ENCODE measurements at places on chromosomes 13 and 19.
A peak's percentile ranks its signal among the peaks of the same experiment; 100 is the strongest.

DNA sequence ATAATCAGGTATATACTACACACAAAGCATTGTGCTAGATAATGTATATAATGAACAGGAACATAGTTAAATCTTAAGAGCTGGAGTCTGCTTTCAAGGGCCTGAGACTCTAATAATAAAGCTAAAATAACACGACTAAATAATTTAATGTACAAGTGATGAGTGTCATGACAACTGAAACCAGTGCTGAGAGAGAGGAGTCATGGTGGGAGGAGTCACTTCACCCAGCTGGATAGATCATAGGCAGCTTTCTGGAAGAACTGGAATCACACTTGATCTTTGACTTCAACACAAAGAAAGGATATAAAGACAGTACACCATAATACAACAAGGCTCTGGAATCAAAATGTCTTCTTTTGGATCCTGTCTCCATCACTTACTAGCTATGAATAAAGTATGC lies 7.1 kb downstream of the RBM26 start:
- DNase-seq, result no peak

GRCh38 chr19:35231956-35232645 lies 3.6 kb upstream of the FAM187B start:
- no peak for DNase-seq

DNA sequence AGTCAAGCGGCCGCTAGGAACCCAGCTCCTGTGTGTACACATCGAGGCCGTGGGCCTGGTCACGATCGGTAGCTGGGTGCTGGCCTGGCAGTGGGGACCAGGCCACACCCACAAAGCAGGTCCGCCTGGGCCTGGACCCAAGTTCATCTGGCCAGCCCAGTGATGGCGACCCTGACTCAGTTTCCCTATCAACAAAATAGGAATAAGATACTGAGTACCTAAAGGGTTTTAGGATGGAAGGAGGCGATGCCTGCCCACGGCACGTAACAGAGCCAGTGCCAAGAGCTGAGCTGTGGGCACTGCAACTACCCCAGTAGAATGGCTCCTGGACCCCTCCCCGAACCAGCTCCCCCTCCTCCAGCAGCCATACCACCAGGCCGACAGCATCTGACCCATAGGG lies 243.5 kb upstream of the SGCG start:
- no peak for DNase-seq

GRCh38 chr19:51789061-51789795 lies 5.7 kb upstream of the FPR3 start:
- DNase-seq, result no peak

GRCh38 chr13:19182536-19182935 lies 912 bp upstream of the TUBA3C start:
- no peak for DNase-seq

- no peak for DNase-seq
These were observed 7.4 kb downstream of the RPL28 start for GRCh38 chr19:55392820-55393761.

GRCh38 chr13:22455036-22455435 lies 725.7 kb upstream of the SGCG start:
- DNase-seq, result no peak

DNA sequence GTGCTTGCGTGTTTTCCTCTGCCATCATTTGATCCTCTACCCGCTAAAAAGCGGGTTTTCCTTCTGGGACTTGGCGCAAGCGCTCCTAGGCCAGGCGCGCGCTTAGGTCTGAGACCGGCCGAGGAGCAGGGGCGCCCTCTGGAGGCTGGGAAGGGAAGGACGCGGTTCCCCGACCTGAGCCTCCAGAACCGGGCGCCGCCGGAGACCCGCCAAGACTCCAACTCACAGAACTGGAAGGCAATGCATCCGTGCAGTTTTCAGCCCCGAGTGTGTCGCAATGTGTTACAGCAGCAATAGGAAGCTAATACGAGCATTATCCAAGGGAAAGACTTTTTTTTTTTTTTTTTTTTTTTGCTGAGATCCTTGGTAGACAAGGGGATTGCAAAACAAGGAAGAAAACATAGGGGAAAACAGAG lies 190.9 kb downstream of the COL4A1 start:
- peak; percentile 52 for DNase-seq

- DNase-seq, result no peak
These were observed 44.5 kb downstream of the ACTN4 start for GRCh38 chr19:38691938-38692457.

GRCh38 chr19:18898081-18898606 lies 2.2 kb upstream of the CERS1 start:
- DNase-seq, result no peak

DNA sequence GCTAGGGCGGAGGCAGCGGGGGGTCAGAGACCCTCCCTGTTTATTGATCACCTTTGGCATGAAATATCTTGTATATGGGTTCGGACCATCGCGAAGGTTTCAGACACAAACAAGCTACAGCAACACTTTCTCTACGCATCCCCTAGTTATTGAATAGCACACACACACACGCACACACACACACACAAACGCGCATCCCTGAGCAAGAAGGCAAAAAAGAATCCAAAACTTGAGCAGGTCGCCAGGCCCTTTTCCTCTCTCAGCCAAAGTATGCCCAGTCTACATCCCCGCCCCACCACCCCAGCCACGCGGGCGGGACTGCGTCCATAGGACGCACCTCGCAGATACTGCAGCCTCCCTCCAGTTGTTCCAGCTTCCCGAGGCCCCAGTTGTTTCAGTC lies 16.0 kb downstream of the POU4F1 start:
- no peak for DNase-seq

- no peak for DNase-seq
These were observed 13.3 kb downstream of the APOC1 start for GRCh38 chr19:44927746-44928145.

DNA sequence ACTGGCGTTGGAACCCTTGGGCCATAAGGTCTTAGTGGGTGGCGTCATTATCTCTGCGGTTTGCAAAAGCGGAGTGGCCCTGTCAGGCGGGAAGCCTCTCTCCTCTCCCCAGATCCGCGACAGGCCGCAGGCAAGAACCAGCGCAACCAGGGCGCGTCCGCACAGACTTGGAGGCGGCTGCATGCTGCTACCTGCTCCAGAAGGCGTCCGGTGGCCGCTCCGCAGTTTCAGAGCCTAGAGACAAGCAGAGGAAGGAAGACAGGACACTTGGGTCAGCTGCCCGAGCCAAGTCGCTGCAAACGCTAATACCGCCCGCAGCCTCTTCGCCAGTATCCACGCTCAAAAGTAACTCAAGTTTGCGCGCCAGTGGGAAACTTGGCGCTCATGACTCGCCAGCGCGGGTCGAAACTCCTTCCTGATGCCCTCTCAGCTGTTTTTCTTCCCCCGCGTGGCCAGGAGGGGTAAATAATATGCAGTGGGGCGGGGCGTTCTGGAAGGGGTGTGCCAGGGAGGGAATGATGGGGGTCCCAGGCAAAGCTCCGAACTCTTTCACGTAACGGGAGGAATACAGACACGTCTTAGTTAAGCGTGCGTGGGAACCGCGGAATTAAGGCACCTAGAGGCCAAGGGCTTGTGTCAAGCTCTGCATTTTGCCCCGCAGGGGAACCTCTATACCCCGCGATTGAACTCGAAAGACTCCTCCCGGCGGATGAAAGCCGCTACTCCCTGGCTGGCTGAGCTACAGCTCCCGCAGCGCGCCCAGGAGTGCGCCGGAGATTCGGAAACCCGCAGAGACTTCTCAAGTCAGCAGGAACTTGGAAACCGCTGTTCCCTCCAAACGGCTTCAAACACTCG lies at the start of gene EDNRB:
Gene EDNRB, minus strand, starts transcription at position 441 of the 855 bp plus-strand sequence. Its CDS starts 258 bp downstream, at position 183.
- no peak for DNase-seq

GRCh38 chr13:30128591-30128990 lies 178.8 kb downstream of the KATNAL1 start:
- DNase-seq, result no peak

- no peak for DNase-seq
These were observed 591.5 kb upstream of the PCDH9 start for GRCh38 chr13:67821606-67822005.

DNA sequence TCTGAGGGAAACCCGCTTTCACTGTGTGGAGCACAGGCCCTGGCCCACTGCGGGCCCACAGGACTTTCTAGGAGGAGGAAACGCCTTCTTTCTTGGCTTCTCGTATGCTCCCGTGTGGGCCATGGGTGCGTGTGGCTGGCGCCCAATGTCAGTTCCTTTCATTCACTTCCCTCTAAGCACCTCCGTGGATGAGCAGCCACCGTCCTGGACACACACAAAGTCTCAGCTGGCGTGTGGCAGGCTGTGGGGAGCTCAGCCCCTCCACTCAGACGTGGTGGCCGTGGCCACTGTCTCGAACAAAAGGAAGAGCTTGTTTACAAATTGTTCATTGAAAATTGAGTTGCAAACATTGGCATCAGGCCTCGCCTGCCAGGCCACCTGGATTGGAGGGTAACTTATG lies 240.0 kb upstream of the SGCG start:
- no peak for DNase-seq

- no peak for DNase-seq
These were observed 5.0 kb downstream of the RNF113B start for GRCh38 chr13:98171900-98172589.

DNA sequence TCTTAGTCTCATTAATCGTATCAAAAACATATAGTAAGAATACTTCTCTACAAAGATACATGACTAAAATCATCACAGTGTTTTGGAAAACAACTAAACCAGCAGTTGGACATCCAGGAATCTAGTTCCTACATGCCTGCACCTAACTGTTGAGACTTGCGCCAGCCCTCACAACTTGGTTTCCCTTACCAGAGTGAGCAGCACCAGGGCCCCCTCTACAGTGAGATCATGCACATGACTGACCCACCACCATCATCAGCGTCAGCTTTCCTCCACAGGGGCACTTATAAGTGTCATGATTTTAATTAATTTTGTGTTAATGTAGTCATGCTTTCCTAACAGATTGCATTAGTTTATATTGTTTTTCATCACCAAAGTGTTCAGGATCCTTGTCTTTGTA lies 1322.0 kb downstream of the EFNB2 start:
- DNase-seq, result no peak

DNA sequence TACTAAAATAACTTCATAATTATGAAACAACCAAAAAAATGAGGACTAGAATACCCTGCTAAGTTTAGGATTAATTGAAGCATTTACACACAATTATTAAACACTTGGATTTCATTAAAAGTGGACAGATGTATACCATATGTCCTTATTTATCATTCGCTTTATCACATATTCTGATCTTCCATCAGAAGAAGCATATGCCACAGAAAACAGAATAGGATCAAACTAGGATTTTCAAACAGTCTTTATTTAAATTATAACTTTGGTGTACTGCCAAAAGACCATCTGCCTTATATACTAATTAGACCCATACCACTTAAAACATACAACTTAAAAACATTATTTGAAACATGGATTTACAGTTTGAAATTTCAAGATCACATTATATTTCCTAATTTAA lies 727.1 kb upstream of the KLHL1 start:
- no peak for DNase-seq

- DNase-seq, result peak; percentile 34
These were observed 5.0 kb downstream of the KLK4 start for GRCh38 chr19:50906217-50906616.

GRCh38 chr13:112674412-112675365 lies 15.1 kb upstream of the ATP11A start:
- DNase-seq, result no peak

DNA sequence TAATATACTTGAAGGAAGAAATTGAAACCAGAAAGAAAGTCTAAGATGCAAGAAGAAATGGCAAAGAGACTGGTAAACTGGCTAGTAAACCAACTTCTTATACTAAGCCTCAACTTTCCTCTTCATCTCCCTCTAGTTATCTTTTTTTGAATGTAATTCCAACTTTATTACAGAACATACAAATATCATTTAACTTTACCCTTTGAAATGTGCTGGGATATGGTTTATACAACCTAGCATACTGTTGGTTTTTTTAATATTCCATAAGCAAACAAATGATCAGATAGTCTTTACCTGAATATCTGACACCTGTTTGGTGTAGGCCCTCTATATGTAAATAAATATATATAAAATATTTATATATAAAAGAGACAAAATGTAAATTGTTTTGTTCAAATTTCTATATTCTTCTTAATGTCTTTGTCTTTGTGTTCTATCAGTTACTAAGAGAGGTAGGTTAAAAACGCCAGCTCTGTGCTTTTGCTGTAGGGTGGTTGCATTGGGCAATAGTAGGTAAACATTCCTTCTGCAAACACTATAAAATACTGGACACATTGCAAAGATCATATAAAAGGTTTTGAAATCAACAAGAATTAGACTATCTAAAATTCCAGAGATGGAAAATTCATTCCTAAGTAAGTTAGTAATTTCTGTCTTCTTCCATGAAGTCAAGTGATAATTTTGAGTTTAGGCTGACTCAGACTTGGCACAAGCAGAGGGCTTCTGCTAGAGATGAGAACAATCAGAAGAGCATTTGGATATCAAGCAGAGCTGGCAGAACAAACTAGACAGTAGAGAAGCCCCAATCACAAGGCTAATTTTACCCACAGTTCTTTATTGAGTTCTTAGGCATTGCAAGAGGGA lies 383.3 kb downstream of the RFC3 start:
- no peak for DNase-seq

DNA sequence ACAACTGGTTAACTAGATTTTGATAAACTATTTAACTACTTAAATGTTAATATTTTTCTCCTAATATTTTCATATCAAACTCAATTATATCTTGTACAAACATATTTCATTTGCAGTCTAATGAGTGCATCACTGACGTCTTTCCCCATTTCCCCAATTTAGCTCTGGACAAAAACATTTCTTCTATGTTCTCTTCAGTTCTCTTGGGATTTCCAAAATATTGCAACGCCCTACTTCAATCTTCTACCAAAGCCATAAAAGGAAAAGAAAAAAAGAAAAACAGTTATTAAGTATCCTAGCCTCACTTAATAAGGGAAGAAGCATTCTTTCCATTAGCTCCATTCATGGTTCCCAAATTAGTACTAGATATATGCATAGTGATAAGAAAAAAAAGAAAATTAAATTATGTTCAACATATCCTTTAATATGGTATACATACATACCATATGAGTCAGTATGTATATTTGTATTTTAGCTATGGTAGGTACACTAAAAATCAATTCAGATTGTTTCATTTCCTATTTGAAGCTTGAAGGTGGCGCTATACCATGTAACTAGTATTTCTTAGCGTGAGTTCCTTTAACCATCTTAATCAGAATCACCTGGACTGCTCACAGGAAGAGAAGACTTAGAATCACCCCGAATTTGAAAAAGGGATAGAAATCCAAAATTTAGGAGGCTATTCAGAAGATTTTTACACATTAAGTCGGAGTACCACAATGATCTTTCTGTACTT lies 9.9 kb downstream of the FBXL3 start:
- DNase-seq, result no peak

GRCh38 chr19:49809160-49809940 lies 3.7 kb downstream of the FUZ start:
- peak; percentile 56 for DNase-seq

GRCh38 chr13:61779456-61779855 lies 363.8 kb upstream of the PCDH20 start:
- no peak for DNase-seq
